Left ventricle myocardium inferior (tissue), 1 donor: ENCODE measurements at places on chromosomes 3 and 15. TPM values are rescaled to one million over a fixed set of nuclear protein-coding genes. Genes with fewer than 3 reads are reported as not detected.

The ZNF106 gene
- total RNA-seq: 680 TPM

The ZNF385D gene
- total RNA-seq: 2.3 TPM

GRCh38 chr15:34147371-34148140, 45.7 kb downstream of the PGBD4 start:
- no peak overlapping the region for H3K27ac ChIP-seq
- H3K4me3 ChIP-seq: no peak overlapping the region
- H3K36me3 ChIP-seq: peaks cover 88% of the 10 kb centered on the region
- no peaks in the 10 kb centered on the region for H3K27me3 ChIP-seq
- no peak for DNase-seq

DNA sequence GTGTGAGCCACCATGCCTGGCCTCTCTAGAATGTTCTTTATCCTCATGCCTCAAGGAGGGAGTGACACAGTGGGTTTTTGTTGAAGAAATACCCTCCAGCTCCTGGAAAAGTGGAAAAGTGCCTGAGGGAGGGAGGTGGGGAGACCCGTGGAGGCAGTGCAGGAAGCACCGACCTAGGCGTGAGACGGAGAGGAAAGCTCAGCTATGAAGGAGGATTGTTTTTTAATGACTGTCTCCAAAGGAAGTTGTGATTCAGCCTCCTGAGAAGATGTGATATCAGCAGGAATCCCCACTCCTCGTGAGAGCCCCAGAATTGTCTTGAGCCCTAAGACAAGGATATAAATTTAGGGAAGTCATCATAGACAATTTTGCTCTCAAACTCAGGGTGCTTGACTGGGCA, 21.7 kb downstream of the RPLP1 start:
- no peak overlapping the region for H3K27ac ChIP-seq
- no peak overlapping the region for H3K4me3 ChIP-seq
- no peak for DNase-seq
